AG09319 (cell line): ENCODE measurements at places on chromosomes 1 and 21.

- DNase-seq, result no peak
Observed at GRCh38 chr21:33969581-33969980, 54.0 kb upstream of the ATP5PO start.

DNA sequence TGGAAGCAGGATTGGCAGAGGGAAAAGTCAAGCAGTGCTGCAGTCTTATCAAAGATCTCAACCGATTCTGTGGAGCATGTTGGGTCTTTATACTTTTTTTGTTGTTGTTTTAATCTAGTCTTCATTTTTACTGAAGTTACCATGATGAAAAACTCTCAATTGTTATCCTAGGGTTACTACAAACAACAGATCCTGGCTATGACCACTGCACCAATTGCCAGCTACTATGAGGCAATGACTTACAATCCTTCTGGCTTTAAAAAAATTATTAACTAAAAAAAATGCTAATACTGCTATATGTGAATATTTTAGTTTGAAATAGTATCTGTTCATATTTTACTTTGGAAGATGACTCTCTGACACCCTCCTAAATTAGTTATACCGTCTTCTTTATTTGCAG, 145.9 kb downstream of the CNIH3 start:
- DNase-seq, result no peak

DNA sequence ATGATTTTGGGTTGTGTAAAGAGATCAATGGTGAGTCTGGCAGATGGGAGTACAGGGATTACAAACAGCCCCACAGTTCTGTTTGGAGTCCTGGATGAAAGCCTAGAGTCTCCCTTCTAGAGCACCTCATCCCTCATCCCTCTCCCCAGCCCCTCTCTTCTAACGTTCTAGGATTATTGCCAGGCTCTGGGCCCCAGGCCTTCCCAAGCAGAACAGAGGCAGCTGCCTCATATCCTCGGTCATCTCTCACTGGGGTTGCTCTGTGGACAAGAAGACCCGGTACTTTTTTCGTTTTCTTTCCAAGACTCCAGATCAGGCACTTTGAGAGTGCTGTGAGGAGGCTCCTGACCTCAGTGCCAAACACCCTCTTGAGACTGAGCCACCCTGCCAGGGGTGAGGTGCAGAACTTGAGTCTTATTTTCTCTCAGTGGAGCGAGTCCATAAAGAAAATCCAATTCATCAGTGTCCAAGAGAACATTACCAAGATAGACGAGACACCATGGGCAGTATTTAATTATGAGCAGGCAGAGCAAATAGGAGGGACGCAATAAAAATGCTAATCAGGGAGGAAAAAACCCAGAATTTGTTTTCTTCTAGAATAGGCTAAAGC, 17.1 kb upstream of the KCND3 start:
- no peak for DNase-seq

GRCh38 chr1:215526147-215526845, 40.8 kb upstream of the KCTD3 start:
- DNase-seq, result no peak

- DNase-seq, result no peak
Observed at GRCh38 chr21:41823166-41823565, 56.0 kb downstream of the PRDM15 start.

- no peak for DNase-seq
Observed at GRCh38 chr1:27633298-27633610, 1.7 kb downstream of the FGR start.

DNA sequence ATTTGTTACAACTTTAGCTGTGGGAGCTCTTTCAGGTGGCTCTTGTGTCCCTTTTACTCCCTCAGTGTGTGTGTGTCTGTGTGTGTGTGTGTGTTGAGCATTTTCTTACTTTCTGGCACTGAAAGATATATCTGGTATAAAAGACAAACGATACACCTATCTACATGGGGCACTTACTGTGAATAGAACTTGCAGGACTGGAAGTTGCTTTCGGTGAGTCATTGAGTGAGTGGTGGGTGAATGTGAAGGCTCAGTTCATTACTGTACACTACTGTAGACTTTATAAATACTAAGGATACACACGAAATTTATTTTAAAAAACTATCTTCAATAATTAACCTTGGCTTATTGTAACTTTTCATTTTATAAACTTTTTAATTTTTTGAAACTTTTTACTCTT, 38.7 kb downstream of the BTBD8 start:
- no peak for DNase-seq

- DNase-seq, result no peak
Observed at GRCh38 chr1:178033019-178033418, 60.9 kb upstream of the RASAL2 start.

DNA sequence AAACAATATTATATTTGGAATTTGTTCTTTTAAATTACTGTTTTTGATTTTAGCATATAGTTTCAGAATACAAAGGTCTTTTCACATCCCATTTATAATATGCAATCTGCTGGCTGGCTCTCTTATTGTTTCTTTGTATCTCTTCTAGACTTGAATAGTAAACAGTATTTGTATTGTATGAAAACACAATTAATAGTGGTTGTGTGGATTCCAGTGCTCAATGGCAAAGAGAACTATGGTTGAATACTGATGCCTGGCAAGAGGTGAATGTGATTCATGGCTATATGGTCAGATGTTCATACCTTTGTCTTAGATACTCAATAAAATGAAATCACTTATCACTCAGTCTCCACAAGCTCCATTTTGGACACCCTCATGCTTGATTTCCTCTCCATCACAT, 37.2 kb downstream of the OR6Y1 start:
- no peak for DNase-seq

DNA sequence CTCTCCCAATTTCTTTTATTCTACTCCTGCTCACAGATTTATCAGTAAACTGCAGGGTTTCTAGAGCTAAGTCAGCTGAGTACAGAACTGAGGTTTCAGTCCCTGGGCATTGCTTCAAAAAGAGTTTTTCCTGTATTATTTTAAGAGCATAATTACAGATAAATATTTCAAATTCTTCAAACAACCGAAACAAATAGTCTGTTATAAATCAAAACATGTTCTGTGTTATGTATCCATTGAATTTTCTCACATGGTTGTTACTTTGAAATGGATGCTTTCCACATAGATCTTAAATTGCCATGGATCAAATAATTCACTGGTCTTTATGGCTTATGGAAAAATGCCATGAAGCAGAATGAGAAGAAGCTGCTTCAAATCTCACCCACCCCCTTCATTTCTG, 64.5 kb downstream of the LRRC8C start:
- DNase-seq, result no peak

- DNase-seq, result no peak
Observed at GRCh38 chr1:206971029-206971655, 882 bp upstream of the FCAMR start.

DNA sequence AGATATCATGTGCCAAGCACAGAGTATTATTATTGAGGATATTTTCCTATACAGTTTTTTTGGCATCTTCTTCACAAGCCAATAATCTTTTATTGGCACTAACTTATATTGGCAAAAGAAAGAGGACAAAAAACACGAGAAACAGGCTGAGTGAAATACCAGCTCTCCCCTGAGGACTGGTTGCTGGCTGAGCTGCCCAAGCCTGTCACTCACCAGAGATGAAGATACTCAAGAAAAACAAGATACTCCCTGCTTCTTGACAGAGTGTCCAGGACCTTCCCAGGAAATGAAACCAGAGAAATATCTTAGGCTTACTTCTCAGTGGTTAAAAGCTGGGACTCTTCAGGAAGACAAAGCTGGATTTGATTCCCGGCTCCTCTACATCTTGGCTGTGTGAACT, 35.9 kb upstream of the ATP1B1 start:
- DNase-seq, result no peak

GRCh38 chr21:25342816-25343215, 264.5 kb downstream of the MRPL39 start:
- DNase-seq, result no peak

DNA sequence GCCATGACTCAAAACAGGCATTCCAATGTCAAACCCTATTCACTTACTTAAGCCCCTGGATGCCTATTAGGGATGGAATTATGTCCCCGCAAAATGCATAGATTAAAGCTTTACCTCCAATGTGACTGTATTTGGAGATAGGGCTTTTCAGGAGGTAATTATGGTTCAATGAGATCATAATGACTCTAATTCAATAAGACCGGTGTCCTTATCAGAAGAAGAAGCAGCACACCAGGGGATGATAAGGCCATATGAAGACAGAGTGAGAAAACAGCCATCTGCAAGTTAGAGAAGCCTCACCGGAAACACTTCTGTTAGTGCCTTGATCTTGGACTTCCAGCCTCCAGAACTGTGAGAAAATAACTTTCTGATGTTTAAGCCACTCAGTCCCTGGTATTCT, 1131.8 kb upstream of the TMPRSS15 start:
- no peak for DNase-seq

DNA sequence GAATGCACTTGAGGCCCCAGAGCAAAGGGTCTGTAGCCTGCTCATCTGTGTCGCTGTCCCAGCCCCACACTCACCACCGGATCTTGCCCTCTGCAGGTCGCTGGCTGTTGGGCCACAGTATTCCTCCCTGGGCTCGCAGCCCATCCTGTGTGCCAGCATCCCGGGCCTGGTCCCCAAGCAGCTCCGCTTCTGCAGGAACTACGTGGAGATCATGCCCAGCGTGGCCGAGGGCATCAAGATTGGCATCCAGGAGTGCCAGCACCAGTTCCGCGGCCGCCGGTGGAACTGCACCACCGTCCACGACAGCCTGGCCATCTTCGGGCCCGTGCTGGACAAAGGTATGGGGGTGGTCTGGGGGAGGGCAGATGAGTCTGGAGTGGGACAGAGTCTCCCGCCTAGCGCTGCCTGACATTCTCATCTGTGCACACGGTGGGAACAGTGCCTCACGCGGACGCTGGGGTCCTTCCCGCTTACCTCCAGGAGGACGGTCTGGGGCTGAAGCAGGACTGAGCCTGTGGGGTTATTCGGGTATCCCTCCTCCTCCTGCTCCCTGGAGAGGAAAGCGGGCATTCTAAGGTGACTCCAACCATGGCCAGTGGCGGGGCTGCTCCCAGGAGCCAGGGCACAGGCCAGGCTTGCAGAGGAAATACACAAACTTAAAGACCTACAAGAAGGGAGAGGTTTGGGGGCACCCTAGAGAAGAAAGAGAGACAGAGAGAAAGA, 15.9 kb downstream of the WNT3A start:
- no peak for DNase-seq

DNA sequence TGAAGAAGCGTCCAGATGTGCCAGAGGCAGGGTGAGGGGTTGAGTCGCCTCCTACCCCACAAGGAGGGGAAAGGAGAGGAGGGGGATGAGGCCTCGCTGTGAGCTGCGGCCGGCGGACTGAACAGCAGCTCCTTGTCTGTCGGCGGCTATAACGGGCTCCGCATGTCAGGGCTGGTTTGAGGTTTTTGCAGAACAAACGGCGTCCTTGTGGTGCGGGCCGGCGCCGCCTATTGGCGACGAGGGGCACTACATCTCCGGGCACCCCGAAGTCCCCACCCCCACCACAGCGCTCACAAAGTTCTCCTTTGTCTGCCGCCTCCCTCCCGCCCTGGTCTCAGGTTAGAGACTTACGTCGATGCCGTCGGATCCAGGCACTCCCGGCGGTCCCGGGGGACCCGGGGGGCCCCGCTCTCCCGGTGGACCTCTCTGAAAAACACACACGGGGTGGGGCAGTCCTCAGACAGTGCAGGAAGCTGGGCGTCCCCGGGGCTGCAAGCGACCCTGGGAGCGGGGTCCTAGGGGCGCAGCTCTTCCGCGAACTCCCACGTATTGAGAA, 1.8 kb downstream of the COL9A2 start:
- peak; percentile 59 for DNase-seq

GRCh38 chr1:71667216-71667615, 586.4 kb upstream of the ZRANB2 start:
- peak; percentile 15 for DNase-seq

- no peak for DNase-seq
Observed at GRCh38 chr1:171280599-171280998, 32.3 kb downstream of the FMO1 start.

GRCh38 chr21:36747815-36748383, 49.0 kb downstream of the SIM2 start:
- no peak for DNase-seq

DNA sequence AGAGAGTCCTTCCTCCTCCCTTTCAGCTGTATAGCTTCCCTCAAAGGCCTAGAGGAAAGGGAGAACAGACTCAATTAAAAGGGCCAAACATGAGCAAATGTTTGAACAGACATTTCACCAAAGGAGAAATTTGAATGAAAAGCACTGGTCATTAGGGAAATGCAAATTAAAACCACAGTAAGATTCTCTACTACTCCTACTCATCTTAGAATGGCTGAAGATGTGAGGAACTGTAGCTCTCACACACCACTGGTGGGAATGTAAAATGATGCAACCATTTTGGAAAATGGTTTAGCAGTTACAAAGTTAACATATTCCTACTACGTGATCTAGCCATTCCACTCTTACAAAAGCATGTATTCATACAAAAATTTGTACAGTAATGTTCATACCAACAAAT, 253.0 kb upstream of the HOOK1 start:
- DNase-seq, result no peak

DNA sequence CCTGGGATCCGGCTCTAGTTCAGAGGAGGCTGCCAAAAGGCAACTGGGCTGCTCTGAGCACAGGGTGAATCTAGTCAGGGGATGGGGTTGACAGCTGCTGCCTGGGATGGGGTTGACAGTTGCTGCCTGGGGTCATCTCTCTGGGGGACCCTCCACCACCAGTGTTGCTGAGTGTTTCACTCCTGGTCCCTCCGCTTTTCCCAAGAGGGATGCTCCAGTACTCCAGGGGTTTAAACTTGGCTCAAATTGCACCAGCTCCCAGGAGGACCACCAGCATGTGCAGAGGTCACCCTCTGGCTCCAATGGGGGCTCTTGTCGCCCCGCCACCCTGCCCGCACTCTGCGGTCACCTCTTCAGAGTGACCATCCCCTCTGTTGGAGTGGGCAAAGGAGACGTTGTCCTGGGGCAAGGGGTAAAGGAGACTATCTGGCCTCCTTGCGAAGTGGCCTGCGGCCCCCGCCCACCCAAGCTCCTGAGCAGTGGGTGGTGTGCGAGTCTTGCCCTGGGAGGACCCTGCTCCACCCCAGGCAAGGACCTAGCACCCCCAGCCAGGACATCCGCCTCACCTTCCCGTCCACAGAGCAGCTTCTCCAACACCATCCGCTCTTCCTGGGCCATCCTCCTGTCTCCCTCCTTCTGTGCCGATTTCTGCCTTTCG, 52.6 kb downstream of the SIK1 start:
- DNase-seq, result no peak

DNA sequence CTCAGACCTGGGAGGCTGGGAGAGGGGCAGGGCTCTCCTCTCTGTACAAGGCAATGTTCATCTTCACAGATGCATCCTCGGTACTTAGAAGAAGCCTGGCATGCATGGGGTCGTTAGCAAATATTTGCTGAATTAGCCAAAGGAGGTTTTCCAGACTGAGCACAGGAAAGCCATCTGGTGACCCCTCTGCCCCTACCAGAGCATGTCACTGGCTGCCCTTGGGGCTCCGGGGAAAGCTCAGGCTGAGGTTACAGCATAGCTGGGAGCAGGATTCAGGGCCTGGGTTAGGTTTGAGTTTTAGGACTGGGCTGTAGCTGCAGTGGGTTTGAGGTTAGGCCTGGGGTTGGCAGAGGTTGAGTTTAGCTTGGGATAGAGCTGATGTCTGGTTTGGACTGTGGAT, 43.4 kb upstream of the ZBTB40 start:
- DNase-seq, result no peak
